ENCODE measurements at places on chromosomes 6 and 20.

DNA sequence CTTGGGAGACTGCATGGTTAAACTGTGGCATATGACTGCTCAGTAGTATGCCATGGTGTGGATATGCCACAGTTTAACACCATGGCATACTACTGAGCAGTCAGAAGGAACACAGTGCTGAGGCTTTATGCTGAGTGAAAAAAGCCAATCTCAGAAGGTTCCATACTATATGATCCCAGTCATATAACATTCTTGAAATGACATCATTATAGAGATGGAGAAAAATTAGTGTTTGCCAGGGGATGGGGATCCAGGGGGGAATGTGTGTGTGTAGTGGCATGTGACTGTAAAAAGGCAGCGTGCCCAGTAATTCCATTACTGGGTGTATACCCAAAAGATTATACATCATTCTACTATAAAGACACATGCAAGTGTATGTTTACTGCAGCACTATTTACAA, 85.8 kb downstream of the FOXF2 start:
- no peak for DNase-seq

DNA sequence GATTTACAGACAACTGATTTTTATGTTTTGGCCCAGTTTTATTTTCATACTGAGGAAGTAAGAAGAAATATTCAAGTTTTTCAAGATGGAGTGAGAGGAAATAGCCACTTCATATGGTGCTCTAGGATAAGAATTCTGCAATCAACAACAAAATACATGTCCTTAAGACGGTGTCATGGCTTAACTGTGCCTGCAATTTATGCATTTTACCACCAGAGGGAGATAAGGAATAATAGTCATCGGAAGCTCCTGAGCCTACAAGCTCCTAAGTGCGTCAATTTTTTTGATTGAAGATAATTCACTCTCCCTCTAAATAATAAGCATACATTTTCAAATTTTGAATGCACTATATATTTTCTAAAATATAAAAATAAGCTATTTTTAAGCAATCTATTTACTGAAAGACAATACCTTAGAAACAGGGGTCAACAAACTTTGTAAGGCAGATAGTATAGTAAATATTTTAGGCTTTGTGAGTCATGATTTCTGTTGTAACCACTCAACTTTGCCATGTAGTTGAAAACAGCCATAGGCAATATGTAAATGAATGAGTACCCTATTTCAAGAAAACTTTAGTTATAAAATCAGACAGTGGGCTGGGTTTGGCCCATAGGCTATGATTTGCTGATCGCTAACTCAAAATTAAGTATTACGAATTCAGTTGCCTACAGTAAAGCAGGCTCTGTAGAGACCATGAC, 230.9 kb upstream of the DTNBP1 start:
- peak; percentile 49 for DNase-seq

DNA sequence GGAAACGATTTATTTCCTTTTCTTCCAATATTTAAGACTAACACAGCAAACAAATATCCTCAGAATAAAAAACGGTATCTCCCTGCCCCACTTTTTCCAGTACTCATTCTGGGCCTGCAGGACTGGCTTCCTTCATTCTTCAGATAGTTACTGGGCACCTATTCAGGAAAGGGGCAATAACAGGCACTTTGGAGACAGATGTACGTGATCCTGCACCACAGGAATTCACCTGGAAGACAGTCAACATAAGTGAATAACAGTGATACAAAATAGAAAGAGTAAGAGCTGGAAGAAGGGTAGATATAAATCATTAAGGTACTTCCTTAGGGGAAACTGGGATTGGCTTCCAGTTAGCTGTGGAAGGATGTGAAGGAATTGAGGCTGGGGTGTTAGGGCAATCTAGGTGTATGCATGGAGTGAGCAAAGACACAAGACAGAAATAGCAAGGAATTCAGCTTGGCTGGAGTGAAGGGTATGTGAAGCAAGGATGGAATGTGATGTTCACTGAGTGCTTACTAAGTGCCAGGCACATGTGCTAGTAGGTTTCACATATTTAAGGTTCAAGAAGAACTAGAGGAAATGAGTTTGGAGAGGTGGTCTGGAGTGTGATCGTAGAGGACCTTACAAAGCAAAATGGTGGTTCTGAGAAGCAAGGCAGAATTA, 49.3 kb upstream of the FAM83C start:
- DNase-seq: no peak

DNA sequence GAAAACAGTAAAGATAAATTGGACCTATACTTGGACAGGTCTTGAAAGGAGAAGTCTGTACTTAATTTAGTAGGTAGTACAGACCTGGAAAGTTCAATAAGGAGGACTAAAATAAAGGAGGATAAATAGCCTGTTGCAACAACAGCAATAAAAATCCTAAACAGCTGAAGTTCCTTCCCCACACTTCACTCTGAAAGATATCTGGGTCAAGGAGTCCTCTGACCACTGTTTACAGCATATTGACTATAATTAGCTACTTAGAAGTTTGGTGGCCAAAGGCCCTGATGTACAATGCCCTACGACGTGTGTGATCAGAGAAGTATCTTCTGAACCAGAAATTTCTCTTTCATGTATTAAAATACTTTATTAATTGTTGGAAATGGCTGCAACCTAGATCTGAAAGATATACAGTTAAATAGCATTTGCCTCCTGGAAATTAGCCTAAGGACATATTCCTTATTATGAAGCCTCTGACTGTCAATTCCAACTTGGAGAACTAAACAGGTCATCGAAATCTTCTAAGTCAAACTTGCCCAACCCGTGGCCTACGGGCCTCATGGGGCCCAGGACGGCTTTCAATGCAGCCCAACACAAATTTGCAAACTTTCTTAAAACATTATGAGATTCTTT, 82.8 kb downstream of the KIF13A start:
- DNase-seq: no peak

- no peak for DNase-seq
Observed at GRCh38 chr6:224350-224749, 67.9 kb upstream of the DUSP22 start.

Measured in activated CD4-positive, alpha-beta T cell treated with anti-CD3 and anti-CD28 coated beads, Interleukin-2, amount 50 U/mL, for 16 hours (primary cell).